ENCODE measurements at places on chromosomes 11 and 22.

DNA sequence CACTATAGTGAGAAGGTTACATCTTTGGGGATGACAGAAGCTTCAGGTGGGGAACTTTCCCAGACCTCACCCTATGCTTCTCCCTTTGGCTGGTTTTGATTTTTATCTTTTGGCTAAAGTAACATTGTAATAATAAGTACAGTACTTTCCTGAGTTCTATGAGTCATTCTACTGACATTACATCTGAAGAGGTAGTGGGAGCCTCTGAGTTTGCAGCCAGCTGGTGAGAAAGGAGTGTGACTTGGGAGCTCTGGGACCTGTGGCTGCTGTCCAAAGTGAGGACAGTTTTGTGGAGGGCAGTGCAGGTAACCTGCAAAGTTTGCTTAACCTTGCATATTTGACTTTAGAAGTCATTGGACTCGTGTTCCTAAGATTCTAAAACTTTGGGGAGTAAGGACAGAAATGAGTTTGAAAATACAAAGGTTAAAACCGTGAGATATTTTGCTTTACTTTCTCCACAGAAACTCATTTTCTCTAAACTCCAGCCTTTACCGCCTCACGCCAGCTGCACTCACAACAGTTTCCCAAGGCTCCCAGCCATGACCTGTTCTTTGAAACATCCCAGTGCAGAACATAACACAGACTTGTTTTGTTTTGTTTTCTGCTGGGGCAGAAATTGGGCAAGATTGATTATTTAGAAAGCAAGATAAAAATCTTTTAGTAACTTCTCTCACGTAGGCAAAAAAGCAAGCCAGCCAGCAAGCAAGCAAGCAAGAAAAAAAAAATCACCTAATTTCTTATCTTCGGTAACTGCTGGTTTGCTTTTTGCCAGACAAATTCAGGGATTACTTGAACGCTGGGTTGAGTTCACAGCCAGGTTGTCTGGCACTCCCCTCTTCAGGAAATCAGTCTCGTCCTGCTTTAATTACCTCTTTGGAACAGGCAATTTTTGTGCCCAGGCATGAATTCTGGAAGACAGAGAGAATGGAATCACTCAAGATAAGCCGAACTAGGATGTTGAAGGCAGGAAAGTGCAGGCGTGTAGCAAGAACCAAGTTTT, 478.3 kb upstream of the ISX start:
- no peak for DNase-seq

- DNase-seq = peak; percentile 16
Observed at GRCh38 chr11:28963187-28963586, 855.0 kb downstream of the METTL15 start.

DNA sequence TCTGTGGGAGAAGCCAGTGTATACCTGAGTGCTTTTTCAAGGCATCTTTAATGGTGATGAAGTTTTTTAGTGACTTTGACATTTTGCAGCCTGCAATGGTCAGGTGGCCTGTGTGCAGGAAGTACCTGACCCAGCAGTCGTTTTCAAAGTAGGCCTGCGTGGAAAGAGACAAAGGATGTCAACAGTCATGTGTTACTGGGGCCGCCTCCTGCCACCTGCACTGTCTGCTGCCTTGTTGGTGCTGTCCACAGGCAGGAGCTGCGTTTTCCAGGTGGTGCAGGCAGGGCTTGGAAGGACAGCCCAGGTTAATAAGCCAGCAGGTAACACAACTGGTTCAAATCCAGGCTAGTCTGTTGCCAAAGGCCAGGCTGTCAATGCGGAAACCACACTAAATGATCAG, 26.5 kb upstream of the NAP1L4 start:
- no peak for DNase-seq

DNA sequence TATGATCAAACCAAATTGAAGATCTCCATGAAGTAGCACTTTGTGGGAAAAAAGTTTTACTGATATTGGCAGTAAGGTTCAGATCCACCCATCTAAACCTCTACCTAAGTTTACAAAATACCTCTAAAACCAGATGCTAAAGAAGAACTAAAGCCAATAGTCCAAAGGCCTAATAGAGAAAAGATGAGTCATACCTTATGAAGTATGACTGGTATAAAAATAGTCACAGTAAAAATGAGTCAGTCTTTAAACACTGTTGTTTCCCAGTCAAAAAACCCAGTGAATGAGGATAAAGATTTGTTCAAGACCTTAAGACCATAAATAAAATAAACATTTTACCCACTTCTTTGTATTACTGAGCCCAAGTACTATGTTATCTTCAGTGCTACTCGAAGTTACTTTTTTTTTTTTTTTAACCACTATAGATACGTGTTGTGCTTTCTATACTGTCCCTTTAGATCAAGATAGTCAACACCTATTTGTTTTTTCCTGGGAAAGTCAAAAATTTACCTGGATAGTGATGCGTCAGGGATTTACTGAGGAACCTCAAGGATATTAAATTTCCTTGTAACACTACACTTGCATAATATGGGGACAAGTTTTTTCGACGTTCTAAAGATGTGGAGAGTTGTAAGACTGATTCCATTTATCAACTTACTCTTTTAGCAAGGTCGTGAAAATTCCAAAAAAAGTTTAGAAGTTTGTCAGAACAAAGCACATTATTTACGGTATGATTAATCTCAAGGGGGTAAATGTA, 87.3 kb downstream of the CCDC73 start:
- DNase-seq = peak; percentile 40

DNA sequence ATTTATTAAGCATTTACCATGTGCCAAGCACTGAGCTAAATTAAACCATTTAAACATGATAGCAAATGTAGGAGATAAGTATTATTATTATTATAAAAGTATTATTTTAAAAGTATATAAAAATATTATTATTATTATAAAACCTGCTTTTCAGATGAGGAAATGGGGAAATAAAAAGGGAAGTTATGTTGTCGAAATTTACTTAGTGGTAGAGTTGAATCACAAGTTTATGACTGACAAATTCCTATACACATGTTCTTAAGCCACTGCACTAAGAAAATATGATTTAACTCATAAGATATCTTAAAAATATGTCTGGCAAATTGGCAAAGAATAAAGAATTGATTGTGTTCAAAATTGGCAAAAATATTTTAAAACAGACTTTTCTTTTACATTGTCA, 53.8 kb downstream of the CASP12 start:
- DNase-seq = no peak

GRCh38 chr11:60455531-60456042, at the start of gene MS4A1:
MS4A1 (plus strand) TSS chr11:60455847; CDS start chr11:60462375, 6,528 bp downstream.
- DNase-seq = no peak

DNA sequence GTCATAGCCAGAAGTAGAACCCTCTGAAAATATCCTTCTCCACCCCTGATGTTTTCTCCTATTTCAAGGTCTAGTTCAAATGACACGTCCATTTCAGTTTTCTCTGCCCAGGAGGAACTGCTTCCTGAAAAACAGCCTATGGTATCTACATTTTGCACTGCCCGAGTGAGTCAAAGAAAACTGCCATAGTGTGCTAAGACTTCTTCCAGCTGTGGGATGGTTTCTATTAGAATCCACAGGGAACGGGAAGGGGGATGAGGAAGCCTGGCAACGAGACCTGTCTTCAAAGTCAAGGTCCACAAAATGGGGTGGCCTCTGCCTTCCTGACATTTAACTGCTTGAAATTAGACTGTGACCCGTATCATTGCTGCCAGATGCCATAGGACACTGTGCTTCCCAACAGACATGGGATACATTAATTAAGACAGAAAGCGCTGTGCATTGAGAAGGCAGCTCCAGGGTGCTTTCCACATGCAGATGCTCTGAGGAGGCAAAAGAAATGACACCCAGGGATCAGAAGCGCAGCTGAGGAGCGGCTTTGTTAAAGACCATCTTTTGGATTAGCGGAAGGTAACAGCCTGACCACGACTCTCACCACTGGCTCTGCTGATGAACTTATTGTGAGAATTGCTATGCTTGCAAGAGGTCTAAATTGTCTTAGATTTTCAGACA, 39.4 kb upstream of the NUP50 start:
- no peak for DNase-seq

DNA sequence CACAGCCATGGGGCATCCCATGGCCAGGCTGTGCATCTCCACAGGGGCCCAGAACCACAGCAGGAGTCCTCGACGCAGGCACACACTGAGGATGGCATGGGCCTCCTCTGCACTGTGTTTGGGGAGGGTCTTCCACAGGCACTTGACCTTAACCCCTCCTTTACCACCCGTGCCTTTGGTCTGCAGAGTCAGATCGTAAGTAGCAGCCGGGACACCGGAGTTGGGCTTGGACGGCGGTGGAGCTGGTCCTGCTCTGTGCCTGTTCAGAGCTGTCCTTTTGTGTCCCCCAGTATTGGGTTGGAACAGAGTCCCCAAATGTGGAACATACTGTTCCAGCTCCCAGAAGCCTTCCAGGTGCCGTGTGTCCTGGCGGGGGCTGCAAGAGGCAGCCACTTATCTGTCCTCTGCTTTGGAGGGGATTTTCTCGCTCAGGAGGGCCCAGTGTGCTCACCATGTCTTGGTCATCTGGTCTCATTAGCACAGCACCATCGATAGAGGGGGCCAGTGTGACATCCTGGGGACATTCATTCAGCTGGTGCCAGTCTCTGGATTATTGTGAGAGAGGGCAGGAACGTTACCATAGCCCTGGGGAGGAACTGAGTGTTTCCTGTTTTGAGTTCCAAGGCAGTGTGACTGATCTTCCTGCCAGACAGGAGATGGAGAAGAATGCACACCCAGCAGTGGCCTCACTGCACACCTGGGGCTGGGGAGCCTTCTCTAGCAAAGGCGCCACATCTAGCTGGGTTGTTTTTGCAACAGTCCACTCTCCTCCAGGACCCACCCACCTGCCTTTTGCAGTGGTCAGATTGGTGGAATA, 12.4 kb downstream of the CRELD2 start:
- peak; percentile 78 for DNase-seq

- peak; percentile 83 for DNase-seq
Observed at GRCh38 chr11:35629914-35630313, 11.7 kb downstream of the FJX1 start.

GRCh38 chr22:44045145-44045544, 21.0 kb downstream of the PARVB start:
- no peak for DNase-seq

DNA sequence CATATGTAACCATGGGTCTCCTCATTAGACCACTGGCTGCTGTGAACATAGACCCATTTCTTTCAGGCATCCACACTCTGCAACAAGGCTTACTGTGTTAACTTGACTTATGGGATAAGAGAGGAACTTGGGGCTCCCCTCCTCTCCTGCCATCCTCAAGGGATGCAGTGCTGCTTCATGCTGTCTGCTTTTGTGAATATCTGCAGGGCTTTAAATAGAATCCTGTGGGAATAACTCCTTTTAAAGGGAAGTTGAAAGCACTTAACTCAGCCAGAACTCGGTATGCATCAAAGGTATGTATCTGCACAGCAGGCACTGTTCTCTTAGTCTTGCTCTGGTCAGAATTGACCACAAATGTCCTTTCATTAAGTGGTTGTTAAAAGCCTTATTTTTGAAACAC, 222.5 kb upstream of the KIRREL3 start:
- DNase-seq = no peak

DNA sequence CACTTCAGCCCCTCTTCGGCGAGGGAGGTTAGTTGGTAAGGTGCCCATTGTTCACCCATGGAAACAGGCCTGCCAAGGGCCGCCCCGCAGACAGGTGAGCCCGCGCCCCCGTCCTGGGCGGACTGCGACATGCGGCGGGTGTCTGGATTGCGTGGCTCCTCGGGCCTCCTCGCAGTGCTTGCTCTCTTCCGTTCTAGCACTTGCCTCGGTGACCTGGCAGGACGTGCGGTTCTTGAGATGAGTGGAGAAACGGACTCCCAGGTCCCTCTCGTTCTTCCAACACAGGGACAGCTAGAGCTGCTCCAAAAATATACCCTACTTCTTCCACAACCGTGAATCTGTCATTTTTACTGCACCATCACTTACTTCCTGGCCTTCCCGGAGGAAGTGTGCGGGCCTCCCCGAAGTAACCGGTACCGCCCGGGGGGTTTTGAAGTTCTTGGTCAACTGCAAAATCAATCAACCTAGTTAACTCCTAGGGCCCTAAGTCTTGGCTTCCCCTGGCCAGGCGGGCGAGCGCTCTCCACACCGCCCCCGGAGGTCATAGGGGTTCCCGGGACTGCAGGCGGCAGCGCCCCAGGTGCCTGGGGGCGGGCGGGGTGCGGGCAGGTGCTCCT, 745 bp upstream of the ZBTB44 start:
- no peak for DNase-seq

DNA sequence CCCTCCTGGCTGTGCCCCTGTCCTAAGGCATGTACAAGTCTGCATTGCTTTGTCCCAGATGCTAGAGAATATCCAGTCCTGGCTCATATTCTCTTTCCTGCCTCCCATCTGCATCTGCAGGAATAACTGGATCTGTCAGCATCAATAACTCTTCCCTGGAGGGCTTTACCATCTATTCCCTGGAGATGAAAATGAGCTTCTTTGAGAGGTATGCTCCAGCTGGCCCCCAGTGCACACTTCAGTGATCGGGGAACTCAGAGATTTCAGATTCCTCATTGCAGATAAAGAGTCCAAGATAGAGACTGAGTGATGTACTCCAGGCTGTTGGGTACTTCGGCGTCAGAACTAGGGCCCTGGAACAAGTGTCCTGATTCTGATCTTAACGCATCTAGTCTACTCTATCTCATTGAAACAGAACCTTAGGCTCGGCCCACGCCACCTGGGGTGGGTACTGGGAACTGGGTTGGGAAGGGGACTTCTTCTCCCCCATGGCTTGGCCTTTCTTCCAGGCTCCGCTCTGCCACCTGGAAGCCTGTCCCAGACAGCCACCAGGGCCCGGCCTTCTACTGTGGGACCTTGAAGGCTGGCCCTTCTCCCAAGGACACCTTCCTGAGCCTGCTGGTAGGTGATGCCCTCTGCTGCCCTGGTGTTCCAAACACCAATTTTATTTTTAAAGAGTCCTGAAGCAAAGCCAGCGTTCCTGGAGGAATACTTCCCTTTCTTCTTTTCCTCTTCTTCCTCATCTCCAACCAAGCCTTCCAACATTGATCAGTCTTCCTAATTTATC, 17.8 kb upstream of the GLB1L2 start:
- DNase-seq = no peak

- no peak for DNase-seq
Observed at GRCh38 chr11:111624608-111625007, 22.4 kb downstream of the SIK2 start.

GRCh38 chr11:70788248-70789022, 390.1 kb downstream of the CTTN start:
- peak; percentile 93 for DNase-seq

DNA sequence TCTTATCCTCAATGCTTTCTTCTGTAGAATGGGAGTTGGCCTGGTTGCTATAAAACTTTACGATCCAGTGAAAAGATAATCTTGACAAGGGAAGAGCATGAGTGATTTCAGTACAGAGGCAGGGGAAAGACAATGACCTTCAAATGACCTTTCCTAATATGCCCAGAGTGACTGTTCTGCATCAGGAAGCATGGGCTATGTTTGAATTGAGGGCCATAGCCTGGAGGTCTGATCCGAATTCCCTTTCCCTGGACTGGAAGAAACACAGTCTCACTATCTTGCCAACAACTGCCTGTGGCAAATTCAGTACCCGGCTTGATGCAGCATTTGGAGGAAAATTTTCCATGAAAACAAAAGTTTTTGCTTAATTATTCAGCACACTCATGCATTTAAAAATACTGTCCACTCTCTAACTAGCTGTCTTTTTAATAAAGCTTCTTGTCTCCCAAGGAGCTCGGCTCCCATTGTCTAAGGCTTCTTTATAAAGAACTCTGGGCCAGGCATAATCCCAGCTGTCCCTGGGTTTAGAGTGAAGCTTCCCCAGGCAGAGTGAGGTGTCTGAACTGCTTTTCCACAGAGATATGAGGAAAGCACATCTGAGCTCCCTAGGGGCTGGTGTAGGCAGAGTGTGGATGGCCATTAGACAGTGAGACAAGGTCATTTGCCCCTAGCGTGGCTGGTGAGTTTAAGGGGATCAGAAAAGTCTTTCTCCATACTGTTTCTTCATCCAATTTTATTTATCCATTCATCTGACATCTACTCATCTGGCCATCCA, 132.7 kb upstream of the CADM1 start:
- no peak for DNase-seq

- DNase-seq = no peak
Observed at GRCh38 chr11:62119569-62119968, 4.2 kb upstream of the INCENP start.
